ENCODE measurements at places on chromosomes 3 and 15.

DNA sequence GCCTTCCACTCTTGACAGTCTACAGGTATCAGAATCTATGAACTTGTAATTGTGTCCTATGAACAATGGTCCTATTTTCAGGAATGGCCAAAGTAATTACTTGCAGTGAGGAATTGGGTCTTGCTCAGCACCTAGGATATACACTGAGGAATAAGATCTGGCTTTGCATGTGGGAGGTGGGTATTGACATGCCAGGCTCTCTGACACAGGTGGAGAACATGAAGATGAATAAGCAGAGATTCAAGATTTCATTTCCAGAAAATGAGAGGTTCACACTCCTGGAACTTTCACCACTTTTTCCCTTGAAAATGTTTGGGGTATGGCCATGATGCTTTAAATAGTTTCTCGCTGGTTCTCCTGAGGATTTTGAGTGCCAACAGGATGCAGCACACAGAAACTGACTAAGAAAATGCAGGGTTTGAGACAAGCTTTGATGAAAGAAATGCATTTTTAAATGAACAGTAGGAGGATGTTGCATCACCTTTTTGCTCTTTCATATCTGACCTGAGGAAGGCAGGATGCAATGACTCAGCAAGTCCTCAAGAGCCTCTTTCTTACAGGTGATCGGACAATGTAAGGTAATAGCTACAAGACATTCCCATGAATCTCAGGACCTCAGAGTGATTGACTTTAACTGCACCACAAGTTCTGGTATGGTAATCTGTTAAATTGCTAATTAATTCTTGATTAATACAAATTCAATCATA is 3.7 kb downstream of the HRG start:
- no peak for DNase-seq

DNA sequence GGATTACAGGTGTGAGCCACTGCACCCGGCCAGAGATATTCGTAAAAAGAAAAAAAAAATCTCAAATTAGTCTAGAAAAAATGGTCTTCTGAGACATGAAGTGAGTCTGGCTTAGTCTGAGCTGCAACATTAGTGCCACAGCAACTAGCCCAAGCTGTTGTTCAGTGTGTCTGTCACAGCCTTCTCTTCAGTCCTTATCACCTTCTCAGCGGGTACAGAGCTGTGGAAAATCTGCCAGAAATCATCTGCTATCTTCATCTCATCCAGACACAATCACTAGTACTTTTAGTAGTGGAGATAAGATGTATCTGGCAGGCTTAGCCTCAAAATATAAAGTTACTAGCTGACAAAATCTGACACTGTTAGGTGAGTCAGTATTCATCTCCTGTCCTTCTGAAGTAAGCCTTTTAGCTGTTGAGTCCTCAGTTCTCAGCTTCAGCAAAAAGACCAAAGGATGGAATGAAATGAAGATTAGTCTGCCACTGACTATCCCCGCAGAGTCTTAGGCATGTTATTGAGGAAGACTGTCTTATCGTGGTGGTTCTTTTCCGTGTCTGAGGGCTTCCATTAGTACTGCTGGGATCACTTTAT is 120.5 kb upstream of the CGNL1 start:
- no peak for DNase-seq

DNA sequence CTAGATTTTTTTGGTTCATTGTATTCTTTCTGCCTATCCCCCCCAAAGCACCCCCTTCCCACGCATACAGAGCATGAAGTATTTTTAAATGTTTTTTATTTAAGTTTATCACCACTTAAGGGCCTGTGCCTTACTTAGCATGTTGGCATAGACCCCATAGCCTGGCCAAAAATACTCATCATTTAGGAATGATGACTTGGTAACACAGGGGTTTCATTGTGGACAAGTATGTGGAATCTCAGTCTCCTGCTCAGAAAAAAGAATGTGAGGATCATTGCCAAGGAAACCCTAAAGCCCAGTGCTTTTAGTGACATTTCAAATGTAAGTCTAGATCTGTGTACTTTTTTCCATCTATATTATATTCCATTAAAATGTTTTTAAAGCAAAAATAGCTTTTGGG is 146.3 kb downstream of the ALCAM start:
- DNase-seq: no peak

- no peak for DNase-seq
Measured at GRCh38 chr3:98782824-98783500, 19.8 kb downstream of the ST3GAL6 start.

- no peak for DNase-seq
Measured at GRCh38 chr3:153277029-153277428, 115.0 kb downstream of the RAP2B start.

DNA sequence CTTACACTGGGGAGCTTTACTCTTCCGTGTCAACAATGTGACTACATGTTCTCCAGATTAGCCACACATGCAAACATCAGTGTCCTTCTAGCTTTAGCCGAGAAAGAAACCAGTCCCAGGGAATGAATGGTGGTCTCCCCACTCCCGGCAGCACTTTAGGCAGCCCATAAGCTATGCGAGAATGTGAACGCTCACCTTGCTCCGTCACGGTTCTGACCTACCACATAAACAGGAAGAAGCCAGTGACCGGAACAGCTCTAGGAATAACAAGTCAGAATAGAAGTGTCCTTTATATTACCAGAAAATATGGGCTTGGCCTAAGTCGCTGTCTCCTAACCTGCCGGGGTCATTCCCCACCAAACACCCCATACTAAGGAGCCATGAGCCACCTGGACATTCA is 98.0 kb upstream of the ABHD17C start:
- no peak for DNase-seq

DNA sequence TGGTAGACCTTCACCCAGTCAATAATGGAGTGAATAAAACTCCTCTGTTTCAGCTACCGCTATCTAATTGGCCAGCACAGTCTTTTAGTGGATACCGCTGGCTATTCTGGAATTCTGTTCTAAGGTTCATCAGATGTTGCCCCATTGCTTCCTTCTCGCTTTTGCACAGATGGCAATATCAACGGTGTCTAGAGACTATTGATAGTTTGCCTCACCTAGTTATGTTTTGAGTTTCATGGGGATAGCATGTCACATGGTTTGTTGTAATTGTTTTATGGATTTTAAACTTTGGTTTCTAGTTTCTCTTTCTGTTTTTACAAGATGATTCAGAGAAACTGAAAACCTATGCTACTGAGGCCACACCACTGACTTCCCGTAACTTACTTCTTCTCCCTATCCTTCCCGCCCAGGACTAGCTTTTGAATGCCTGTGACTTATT is 2.0 kb downstream of the XRN1 start:
- DNase-seq: no peak

DNA sequence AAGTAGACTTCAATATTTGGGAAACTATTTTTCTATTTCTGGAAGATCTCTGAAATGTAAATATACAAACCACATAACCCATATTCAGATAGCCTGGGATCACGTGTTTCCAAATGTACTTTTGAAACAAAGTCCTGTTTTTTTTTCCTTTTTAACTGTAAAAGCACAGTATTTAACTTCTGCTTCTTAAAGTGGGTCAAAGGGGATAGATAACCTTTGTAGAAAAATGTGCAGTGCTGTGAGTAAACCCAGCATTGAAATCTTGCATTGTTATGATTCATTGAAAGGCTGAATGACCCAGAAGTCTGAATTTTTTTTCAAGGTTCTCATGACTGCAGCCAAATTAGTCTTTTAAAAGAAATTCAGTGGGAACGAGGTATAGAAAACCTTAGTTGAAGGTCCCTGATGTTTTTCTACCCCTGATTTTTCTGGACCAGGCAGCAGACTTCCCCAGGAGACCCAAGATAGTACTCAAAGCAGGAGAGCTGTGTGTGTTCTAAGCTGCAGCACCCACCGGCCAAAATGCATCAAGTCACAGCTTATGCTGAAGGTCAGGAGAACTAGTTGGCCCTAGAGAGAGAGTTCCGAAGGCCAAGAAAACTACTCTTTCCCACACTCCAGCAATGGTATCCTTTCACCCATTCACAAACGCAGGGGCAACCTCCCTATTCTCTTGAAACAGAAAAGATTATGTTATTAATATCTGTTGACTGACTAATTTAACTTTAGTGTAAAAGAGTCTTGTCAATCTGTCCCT is 43.6 kb upstream of the APH1B start:
- DNase-seq: no peak

DNA sequence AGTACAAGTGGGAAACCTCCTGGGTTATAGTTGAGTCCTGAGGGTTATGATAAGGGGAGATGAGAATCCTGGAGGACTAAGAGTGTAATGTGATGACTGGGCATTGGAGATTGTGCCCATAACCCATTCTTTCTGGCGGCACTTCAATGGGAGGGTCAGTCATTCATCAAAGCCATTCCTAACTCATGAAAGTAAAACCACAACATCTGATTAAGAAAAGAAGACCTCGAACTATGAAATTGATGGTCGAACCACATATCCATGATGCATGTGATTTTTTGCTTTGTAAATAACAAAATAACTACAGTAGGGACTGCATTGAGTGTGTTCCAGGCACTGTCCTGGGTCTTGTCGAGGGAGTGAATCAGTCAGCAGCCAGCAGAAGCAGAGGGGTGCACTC is 215.1 kb downstream of the SHQ1 start:
- DNase-seq: no peak

DNA sequence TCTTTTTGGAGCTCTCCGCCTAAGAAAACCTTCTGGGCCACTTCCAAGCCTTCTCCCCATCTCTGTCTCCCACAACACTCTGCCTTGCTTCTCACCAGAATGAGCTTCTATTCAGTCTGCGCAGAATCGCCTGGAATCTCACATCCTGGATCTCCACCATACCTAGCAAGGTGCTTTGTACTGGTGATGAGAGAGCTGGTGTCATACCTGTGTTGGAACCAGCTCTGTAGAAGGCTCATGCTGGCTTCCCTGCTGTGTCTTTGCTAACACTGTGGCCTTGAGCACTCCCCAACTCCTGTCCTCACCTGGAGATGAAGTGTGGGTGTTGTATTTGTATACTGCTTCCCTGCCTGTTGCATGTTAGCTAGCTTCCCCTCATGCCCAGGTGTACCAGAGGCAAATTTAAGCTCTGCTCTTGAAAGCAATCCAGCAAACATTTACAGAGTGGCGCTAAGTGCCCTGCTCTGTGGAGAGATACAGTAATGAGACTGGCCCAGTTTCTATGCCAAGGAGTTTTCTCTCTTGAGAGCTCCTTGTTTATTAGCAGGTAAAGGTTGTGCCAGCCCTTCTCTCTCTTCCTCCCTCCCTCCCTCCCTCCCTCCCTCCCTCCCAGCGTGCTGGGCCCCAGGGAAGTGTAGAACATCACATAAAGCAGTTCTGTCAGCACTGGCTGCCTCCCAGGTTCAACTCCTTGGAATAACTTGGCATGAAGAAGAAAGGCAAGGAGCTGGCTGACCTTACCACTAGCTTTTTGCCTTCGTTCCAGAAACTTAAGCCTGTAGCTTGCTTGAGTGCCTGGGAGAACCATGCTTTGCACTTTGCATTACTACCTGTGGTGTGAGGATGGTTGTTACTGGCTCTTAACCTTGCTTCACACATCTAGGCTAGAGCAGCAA is 54.9 kb downstream of the TRIM71 start:
- no peak for DNase-seq
